Left renal cortex interstitium (tissue), 4 donors: ENCODE measurements at places on chromosomes 4 and X.
A peak's percentile ranks its signal among the peaks of the same experiment; 100 is the strongest.

DNA sequence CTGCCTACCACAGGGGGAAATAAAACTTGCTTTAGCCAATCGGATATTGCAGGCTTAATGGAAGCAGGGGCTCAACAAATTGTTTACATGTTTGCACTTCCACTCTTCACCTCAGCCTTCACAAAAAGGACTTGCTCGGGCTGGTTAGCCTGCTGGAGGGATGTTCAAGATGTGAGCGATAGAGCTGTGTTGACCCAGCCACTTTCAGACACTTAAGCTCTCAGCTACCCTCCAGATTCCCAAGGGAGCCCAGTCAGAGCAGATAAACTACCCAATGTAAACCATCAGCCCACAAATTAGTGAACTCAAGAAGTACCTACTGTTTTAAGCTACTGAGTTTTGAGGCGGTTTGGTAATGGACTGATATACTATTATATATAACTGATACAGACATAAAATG is 508.4 kb upstream of the FTHL17 start:
- no peak for DNase-seq

DNA sequence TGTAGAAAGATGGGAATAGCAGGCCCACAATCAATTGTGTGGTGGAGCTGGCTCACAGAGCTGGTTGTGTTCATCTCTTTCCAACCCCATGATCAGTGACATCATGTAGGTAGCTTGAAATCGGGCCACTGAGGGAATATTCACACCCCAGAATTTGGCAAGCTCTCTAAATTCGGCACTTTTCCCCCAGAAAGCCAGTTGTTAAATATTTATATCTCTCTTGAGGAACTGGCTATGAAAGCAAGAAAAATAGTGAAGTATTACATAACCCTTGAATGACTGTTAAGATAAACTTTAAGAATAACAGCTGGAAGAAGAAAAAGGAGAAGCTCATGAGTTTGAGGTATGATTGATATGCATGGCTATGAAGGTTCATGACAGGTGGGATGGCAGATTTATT is 38.9 kb downstream of the GPRIN3 start:
- DNase-seq = no peak

DNA sequence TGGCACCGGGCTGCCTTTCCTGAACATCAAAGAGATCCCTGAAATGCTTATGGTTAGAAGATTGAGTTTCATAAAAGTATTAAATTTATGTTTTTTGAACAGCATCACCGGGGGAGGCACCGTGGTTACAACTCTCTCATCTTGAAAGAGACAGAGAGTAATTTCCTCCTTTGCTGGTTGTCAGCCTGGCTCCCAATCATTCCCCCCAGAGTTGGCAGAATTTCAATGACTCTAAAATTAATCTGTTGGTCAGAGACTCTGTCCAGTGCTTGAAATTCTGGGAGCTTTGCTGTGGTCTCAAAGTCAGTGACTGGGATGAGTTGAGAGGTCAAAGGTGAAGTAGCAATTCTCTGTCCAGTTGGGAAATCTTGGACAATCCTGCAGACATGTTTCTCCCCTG is 135.9 kb downstream of the RAB28 start:
- no peak for DNase-seq

DNA sequence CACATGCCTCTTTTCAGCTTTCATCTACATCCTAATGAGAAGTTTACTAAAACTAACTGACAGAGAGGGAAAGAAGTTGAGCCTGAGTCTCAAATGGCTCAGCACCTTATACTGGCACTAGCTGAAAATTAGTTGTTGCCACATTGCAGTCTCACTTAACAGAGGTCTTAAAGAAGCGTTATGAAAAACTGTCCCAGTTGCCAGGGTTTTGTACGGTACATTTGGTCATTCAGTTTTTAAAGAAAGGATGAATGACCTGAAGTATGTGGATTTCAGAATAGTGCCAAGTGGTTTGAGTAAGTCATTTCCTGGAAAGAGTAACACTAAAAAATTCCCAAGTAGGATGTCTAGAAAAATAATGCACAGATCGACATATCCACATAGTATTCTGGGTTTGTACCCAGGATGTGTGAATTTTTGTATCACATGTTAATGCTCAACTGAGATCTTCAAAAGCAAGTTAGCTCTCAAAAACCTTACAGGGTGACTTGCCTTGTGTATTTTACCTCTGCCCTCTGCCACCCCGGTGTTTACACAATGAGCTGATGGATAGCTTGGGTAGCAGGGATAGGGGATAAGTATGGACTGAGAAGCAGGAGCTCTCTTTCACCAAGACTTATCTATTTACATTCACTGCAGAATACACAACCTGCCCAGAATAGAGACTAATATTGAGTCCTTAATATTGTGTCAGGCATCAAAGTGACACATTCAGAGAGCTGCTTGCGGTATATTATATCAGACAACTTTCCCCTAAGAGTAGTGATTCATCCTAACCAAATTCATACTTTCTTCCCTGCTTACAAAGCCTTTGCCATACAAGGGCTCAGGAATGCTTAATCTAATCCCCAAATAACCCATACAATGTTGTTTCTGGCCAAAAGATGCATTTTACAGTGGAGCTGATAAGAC is 1075.7 kb upstream of the PABPC4L start:
- no peak for DNase-seq

GRCh38 chrX:24767557-24767956 is 73.8 kb downstream of the POLA1 start:
- no peak for DNase-seq

DNA sequence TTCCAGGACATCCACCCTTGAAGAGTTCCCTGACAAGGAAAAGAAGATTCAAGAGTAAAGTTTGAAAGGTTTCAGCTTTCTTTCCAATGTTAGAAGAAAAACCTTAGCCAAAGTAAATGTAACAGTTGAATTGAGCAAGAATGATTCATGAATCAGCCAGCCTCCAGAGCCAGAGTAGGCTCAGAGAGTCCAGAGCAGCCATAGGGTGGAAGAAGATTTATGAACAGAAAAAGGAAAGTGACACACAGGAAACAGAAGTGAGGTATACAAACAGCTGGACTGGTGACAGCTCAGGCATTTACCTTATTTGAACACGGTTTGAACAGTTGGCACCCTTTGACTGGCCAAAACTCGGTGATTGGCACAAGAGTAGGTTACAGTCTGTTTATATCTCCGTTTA is 63.2 kb downstream of the QDPR start:
- no peak for DNase-seq

DNA sequence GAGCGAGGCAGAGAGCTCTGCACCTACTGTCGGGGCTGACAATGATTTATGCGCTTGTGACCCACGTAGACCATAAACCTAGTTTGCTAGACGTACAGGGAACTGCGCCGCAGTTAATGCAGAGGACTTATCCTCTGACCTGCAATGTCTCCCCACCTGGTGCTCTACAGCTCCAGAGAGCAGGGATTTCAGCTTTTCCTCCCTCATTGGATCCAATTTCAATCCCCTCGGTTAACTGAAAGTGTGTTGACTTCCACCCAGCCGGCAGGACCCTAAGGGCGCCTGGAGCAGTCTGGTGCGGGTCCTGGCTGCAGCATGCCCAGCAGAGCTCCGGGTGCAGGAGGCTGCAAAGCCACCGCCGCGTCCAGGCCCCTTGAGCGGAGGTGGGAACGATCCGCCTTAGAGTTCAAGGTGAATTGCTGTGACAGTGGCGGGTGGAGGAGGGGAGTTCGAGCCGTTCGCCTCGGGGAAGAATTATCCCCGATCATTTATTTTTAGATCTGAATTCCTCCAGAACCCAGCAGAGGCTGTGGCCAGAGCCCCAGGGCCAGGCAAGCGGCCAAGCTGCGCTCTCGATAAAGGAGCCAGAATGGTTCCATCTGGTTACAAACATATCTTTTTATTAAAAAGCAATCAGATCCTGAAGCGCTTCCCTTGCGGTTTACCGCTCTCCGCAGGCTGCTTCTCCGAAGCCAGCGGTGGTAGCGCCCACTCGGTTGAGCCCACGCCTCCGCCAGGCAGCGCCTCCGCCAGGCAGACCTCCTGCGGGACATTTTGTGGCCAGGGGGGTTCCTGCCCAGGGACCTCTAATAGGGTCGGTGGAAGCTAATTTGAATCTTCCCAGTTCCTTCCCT is 66.0 kb downstream of the FBXO8 start:
- DNase-seq = no peak

GRCh38 chr4:176002007-176002613 is 63.5 kb upstream of the WDR17 start:
- DNase-seq = peak; percentile 20

GRCh38 chrX:68867458-68868112 is 38.8 kb downstream of the EFNB1 start:
- no peak for DNase-seq

DNA sequence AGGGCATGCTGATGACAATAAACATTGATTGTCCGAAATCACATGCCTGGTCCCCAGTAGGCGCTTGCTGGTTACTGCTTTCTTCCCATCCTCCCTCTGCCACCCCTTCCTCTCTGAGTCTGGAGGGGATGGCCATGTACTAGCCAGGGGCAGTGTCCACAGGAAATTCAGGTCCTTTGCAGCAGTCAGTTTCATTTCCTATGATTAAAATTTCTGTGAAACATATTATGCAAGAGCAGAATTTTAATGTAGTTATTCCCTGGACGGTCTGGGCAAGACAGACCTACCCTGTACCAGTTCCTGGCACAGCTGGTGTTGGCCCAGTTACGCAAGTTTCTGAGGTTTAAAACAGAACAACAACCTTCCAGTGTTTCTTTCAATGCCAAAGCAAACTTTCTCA is 28.2 kb upstream of the TLR2 start:
- no peak for DNase-seq

DNA sequence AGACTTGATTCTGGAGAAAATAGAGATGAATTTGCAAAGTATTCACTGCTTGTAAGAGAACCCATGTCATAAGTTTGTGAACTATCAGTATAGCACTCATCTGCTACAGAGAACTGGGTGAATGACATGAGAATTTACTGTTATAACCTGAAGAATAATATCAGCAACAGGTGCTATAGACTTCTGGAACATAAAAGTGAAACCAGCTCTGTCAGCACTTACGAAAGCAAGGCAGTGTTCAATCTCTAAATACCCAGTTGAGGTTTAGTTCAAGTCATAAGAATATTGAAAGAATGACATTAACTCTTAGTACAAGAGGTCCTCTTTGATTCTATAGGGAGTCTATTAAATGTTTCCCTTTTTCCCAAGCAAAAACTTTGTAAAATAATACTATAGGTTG is 232.9 kb upstream of the ANKRD50 start:
- DNase-seq = no peak

DNA sequence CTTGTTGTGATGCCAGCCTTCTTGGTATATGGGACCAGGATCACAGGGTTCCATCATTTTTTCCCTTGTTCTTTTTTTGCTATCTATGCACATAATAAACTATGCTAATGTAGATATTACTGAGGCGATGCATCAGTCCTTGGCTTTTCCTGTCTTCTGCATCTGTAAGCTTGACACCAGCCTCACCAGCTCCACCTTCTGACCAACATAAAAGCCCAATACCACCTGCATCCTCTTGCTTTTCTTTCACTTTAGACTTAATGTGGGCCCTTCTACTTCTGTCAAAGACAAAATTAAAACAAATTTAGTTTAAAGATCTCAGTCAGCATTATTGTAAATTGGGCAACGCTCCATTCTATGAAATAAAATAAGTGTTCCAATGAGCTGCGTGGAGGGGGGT is 1718.8 kb upstream of the PCDH10 start:
- DNase-seq = no peak

- no peak for DNase-seq
Measured at GRCh38 chr4:3517731-3518510, 14.3 kb downstream of the LRPAP1 start.

- no peak for DNase-seq
Measured at GRCh38 chr4:186586205-186586604, 30.8 kb upstream of the MTNR1A start.

DNA sequence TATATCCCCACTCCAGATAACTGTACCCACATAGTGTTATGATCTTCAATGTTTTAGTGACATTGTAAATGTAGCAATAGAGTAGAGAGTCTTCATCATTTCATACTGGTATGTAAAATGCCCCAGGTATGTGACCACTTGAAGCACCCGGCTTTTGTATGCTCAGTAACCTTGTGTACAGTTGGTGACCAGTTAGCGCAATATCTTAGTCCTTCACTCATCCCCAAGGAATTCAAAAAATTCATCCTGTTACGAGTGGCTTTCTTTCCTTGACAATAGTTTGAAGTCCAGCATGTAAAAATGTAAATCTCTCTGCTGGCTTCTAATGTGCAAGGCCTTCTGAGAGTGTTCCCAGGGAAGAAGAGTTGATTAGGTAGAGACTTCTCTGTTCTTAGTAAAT is 145.6 kb downstream of the ARX start:
- DNase-seq = no peak

DNA sequence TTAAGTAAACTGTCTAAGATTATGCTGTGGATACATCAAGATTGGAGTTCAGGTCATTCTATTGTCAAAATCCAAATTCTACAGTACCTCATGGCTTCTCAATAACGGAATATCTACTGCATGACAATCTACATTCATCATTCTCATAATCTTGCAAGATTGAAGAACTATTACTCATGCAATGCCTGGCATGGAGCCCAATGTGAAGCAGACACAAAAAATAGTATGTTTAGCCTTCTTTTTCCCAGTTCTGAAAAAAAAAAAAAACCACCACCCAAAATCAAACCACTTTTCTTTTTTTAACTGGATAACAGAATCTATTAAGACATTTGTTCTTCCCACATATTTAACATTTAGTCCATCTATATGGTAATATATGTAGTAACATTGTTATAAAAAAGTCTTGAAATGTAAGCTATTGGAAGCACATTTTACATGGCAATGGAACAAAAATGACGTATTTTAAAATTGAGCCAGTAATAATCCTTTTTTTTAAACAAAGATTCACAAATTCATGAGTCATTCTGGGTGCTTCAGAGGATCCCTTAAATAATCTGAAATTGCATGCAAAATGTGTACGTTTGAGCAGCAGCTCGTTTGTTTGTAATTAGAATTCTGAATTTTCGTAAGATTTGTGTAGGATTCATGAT is 232.2 kb upstream of the FMR1 start:
- DNase-seq = no peak

- DNase-seq = no peak
Measured at GRCh38 chr4:123619895-123620294, 223.3 kb downstream of the SPRY1 start.

GRCh38 chr4:54723820-54724219 is 66.1 kb downstream of the KIT start:
- no peak for DNase-seq

GRCh38 chr4:7158081-7158750 is 34.1 kb upstream of the SORCS2 start:
- no peak for DNase-seq

- no peak for DNase-seq
Measured at GRCh38 chr4:71732066-71732465, 51.8 kb downstream of the GC start.

- DNase-seq = no peak
Measured at GRCh38 chr4:183589461-183590099, 69.4 kb downstream of the RWDD4 start.

- DNase-seq = no peak
Measured at GRCh38 chr4:55172694-55173287, 47.4 kb upstream of the KDR start.

GRCh38 chrX:12901486-12901885 is 4.9 kb upstream of the TLR8 start:
- DNase-seq = no peak
